ENCODE measurements at places on chromosomes 12 and 14.

DNA sequence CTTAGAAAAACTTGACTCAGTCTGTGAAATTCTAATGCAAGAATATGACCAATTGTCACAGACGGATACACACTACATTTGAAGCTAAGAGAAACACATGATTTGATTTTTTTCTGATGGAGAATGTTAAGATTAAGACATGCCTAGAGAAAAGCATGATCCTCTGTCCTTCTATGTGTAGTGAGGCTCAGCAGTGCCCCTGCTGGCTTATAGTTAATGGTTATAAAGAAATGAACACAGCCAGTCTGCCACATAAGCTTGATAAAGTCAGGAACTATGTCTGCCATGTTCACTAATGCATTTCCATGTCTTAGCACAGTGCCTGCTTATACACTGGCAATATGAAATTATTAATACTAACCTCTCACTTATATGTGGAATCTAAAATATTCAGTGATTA is 168.1 kb upstream of the DAAM1 start:
- DNase-seq = no peak

DNA sequence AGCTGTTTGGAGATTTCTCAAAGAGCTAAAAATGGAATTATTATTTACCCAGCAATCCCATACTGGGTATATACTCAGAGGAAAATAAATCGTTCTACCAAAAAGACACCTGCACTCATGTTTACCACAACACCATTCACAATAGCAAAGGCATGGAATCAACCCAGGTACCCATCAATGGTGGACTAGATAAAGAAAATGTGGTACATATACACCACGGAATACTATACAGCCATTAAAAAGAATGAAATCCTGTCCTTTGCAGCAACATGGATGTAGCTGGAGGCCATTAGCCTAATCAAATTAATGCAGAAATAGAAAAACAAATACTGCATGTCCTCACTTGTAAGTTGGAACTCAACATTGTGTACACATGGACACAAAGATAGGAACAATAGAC is 37.9 kb downstream of the WBP11 start:
- DNase-seq = no peak

DNA sequence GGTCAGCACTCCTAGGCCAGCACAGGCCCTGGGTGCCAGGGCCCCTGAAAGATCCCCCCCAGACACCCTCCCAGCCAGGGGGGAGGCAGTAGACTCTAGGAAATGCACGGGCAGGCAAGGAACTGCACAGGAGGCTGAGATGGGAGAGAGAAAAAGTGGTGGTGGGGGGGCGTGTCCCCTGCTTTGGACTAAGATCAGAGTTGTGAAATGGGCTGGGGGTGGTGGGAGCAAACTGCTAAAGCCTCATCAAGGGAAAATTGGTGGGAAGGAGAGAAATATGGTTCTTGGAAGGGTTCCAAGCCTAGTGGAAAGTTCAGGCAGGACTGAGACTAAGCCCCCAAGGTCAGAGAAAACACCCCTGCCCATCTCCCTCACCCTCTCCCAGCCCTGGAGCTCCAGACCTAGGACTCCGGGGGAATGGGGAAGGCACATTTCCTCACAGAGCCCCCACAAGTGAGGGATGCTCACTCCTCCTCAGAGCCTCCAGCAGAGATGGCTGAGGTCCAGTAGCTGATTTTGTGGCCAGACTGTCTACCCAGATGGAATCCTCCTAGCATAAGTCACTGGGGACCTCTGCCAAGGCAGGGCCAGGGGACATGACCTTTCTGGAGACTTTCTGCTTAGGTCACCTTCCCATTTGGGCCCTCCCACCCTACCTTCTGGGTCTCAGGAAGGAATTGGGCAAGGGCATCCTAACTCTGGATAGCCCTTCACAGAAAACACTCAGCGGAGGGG is 29.8 kb downstream of the FIGNL2 start:
- no peak for DNase-seq

DNA sequence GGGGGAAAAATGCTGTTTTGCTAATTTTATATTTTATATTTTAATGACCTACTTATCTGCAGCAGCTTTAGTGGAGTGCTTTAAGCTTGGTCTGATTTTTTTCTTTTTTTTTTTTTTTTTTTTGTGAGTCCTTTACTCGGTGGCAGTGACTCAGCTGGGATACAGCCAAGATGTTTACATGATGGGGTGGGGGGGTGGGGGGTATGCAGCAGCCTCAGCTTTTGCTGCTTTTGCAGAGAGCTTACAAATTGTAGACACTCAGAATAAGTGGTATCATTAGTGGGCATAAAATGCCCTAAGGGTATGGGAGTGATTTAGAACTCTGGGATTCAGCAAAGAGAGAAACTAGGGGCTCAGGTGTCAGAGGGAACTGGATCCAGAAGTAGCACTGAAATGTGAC is 38.2 kb upstream of the ARHGAP5 start:
- DNase-seq = no peak

DNA sequence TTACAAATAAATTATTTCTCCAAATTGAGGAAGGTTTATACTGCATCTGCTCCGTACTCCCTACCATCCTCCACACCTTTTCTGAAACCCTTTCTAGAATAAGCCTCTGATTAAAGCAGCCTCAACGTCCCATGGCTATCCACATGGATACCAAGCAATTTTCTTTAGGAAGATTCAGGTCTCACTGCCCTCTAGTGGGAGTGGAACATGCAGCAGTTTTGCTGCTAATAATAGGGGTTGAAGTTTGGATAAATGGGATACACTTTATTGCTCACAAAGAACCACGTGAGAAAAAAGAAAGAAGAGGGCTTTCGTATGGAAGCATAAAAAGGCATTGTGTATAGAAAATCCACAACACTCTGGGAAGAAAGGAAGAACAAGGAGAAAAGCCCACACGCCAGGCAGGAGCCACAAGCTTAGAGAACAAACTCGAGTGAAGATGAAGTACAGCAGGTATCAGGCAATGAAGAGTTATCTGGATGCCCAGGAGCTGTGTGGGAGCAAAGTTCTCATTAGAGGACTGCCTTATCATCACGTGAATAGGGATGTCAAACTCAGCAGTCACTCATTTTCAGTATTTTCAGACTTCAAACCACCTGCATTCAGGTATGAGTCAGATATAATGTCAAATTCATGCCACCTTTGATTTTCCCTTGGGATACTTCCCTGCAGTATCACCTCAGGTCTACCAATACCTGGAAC is 45.8 kb downstream of the CCER1 start:
- DNase-seq = no peak

DNA sequence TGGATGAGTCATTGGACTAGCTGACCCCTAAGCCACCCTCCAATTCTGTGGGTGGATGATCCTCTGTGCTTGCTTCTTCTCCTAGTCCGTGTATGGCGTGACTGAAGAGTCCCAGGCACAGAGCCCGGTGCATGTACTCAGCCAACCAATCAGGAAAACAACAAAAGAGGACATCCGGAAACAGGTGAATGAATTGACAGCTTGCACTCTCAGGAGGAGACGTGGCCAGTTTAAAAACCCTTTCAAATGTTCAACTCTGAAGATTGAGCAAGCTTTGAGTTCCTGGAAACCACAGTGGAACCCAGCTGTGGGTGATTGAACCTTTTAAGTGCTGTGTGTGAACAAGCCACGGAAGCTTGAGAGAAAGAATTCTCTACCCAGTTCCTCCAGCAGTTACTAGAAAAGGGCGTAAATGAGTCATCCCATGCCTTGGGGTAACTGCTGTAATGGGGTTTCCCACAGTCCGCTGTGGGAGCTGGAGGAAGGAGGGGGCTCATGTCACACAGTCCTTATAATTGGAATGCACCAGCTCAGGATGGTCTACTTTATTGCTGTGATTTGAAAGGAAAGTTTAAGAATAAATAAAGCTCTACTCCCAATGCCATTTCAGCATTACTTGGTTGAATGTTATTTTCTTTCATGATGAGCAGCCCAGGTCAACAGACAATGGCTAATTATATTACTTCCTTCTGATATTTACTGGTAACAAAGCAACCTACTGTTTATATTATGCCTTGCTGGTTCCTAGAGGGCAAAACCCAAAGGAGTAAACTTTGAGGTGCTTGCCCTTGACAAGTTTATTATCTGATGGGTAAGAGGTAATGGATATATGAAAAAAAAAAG is 417.0 kb downstream of the DPF3 start:
- DNase-seq = peak; percentile 91

GRCh38 chr12:107296681-107297089 is 203.3 kb upstream of the CRY1 start:
- DNase-seq = no peak

All from activated CD4-positive, alpha-beta T cell treated with anti-CD3 and anti-CD28 coated beads, Interleukin-2, amount 10 ng/mL, durations not matched to agents 7 days and 5 days (primary cell).